NCI-H1417 (cell line): ENCODE measurements at places on chromosomes 1 and 21.

DNA sequence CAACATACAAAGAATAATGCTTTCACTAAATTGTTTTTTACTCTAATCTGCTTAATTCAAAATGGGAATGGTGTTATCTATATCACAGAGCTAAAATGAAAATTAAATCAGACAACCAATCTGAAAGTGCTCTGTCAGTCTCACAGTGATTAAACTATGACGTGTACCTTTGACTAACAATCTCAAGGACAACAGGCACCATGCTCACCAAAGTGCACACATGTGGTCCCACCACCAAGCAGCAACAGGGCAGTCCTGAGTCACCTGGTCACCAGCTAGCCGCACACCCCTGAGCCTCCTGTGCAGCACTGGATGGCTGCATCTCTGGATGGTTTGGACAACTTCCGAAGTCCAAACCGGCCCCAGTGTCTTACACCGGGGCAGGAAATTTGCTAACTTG, 54.5 kb upstream of the NADK start:
- no peak for DNase-seq

DNA sequence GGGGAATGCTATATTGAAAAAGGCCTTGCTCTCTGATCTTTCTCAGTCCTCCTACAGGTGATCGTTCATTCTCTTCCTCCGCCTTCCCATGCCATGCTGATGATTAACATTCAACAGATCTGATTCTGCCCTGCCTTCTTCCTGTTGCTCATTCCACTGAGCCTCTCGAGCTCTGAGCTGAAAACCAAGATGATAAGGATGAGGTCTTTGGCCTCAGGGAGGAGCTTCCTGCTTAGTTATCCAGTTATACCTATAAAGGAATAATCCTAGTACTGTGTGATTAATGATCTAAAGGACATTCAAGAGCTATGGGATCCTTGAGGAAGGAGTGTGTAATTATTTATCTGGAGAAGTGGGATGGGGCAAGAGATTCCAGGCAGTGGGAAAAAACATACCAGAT, 25.2 kb upstream of the MAP3K7CL start:
- DNase-seq: no peak

GRCh38 chr21:42481169-42481568, 14.9 kb downstream of the RSPH1 start:
- no peak for DNase-seq

GRCh38 chr21:46246345-46246744, 17.8 kb upstream of the LSS start:
- no peak for DNase-seq

DNA sequence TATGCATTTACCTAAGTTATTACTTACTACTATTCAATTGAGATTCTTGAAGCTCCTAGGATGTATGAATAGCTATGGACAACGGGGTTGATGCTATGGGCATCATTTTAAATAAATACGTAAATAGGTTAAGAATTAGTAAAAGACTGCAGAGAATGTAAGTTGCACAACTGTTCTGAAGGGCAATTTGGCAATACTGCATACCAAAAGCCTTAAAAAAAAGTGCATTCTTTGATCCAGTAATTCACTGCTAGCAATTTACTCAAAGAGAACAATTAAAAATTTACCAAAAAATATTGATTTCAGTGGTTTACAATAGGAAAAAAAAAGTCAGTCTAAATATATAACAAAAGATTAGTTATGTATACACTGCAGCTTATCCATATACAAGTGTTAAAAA, 3.5 kb downstream of the ARPC5 start:
- no peak for DNase-seq

DNA sequence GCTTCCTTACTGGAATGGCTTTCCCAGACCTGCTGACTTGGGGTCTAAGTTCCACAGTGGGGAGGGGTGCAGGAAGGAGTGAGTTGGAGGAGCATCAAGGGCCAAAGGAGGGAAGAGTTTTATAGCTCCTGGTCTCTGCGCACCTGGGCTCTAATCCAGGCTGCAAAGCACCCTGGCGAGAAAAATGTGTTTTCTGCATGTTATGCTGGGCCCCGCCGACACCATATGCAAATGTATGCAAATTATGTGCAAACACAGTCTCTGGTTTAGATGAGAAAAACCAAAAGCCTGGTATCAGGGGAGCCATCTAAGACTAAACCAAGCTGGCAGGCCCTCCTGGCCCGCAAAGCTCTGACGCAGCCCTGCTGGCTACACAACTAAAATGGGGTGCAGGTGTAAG, 95.0 kb downstream of the VWA5B1 start:
- DNase-seq: no peak

DNA sequence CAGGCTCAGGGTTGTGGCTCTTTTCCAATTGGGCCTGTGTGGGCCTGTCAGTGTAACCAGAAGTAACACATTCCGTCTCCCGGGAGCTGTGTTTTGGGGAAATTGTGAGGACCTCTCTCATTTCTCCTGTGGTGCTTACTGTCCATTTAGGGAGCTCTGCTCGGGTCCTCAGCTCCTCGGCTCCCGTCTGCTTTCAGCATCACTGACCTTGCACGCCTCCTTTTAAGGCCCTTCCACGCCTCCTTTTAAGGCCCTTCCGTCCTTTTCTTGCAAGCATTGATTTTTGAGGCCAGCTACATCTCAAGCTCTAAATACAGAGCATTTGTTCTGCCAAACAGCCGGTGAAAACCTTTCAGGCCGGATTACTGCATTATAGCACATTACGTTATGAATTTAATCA, 9.7 kb downstream of the CA6 start:
- DNase-seq: no peak

DNA sequence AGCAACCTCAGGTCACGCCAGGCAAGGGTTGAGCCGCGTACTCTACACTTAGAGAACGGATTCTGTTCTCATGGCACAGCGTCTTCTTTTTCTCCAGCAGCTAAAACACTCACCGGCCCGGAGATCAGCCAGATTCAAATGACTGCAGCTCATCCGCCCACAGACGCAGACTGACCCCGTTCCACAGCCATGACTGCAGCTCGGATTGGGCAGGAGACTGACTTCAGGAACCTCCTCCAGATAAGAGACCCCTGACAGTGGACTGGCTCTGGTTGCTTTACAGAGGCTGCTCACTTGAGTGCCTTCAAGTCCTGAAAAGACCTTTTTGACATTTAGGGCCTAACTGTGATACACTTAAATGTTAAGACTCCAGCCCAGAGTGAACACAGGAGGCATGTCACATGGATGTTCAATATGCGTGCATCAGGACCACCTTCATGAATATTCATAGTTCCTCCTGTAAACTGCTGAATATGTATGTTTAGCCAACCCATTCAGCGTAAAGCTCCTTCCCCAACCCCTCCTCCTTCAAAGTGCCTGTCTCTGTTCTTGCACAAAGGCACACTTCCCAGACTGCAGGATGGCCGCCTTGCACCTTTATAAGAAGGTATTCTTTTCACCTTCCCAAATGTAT, 42.6 kb downstream of the BACE2 start:
- DNase-seq: no peak

DNA sequence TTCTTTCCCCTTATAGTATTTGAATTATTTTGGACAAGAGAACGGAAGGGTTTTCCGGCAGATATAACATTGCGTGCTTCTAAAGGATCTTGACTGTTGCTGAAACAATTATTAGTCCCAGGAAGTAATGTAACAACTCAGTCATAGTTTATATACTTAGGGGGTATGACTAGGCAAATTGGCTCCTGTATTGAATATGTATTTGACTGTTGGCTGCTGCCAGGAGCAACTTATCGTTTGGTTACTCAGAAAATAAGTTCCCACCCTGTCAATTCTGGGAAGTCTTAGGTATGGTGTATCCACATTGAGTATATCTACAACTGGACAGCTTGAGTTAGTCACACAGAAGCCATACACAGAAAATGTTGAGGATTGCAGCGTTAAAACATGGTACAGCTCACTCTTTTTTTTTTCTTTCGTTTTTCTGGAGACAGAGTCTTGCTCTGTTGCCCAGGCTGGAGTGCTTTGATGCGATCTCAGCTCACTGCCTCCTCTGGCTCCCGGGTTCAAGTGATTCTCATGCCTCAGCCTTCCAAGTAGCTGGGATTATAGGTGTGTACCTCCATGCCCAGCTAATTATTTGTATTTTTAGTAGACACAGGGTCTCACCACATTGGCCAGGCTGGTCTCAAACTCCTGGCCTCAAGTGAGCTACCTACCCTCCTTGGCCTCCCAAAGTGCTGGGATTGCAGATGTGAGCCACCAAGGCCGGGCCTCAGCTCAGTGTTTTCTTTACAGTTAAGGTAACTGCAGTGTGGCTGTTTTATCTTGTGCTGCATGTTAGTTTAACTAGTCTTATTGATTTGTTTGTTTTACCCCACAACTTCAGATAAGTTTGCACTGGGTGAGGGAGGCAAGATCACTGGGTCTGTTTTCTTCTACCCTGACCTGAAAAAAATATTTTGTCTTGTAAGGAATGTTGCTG, 10.2 kb downstream of the SMAP2 start:
- DNase-seq: no peak

DNA sequence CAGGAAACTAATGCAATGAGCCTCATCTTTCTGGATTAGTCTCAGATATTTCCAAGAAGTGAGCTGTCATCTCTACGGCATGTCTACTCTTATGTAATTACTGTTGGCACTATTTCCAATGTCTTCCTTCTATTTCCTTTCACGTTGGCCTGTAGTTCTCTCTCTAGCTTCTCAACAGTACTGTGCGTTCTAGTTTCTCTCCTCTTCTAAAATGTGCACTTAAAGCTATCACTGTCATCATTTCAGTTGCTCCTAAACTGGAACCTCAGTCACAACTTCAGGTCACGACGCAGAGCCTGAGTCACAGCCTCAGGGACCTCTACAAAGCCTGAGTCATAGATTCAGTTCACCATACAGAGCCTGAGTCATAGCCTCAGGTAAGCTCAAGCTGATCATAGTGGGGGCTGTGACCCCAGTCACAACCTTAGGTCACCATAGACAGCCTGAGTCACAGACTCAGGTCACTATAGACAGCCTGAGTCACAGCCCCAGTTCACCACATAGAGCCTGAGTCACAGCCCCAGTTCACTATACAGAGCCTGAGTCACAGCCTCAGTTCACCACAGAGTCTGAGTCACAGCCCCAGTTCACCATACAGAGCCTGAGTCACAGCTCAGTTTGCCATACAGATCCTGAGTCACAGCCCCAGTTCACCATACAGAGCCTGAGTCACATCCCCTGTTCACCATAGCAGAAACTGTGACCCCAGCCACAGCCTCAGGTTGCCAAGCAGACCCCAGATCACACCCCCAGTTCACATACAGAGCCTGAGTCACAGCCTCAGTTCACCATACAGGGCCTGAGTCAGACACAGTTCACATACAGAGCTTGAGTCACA, 13.0 kb downstream of the WNT9A start:
- DNase-seq: no peak

DNA sequence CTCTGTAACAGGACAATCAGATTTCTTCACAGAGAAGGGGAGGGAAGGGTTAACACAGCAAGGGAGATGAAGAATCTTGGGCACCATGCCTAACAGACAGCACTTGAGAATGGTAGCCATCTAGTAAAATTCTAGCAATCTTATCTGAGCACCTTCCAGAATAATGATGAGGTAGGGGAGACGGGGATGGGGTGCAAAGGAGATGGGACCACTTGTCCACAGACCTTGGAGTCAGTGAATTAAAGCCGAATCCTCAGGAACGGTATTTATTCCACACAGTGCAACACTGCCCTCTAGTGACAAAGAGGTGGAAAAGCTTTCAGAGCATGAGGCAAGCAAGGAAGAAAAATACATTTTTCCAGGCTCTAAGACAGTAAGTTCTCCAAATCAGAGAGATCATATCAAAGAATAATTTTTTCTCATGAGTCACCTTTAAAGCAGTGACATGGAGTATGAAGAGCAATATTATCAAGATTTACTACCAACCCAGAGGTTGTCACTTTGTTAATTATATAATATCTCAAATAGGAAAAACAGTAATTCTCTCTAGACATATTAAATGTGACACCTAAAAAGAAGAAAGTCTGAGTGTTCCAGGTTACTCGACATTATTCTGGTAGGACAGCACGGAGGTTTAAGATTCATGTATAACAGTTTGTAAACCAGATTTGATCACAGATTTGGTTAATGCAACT, 43.3 kb upstream of the LPAR3 start:
- DNase-seq: peak; percentile 84

DNA sequence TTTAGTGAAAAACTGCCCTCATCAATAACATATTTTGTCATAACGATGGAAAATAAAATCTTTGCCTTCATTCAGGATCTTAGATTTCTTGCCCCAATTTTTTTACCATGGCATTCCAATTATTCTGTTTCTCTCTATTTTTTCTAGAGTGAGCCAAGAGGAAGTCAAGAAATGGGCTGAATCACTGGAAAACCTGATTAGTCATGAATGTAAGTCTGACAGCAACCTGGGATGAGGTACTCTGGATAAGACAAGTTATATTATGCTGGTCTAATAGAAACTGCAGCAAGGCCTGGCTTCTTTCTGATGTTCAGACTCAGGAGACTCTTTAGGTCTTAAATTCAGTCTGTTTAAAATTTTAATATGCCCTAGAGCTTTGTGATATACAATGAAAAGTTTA, 3.5 kb downstream of the RGS4 start:
- no peak for DNase-seq

GRCh38 chr21:40689217-40689616, 157.7 kb downstream of the DSCAM start:
- DNase-seq: no peak

DNA sequence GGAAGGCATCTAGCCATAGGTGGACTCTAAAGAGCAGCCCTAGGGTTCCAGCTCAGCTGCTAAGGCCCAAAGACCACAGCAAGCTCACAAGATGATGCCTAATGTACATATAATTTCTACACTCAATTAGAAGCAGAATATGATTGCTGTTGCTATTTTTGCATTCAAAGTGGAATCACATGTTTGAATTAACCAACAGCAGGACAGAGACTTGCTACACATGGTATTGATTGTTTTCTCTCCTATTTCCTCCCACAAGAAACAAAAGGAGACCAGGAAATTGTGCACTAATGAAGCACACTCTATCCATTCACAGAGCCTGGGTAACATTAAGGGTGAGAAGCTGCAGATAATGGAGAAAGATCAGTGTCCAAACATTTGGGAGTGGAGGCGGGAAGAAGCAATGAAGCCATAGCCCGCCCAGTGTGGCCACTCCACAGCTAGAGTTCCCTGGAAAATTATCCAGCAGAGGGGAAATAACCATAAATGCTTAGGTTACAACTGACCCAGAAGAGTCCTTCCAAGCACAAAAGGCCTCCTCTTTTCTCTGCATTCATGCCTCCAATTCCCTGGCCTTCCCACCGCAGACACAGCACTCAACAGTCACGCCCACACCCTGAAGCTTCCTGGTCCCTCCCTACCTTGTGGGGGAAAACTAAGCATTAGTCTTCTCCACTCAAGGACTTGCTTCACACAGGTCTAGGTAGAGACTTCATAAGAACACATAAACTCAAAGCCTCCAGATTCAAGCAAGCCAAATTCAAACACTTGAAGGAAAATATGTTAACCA, 7.5 kb downstream of the CNN3 start:
- peak; percentile 74 for DNase-seq

DNA sequence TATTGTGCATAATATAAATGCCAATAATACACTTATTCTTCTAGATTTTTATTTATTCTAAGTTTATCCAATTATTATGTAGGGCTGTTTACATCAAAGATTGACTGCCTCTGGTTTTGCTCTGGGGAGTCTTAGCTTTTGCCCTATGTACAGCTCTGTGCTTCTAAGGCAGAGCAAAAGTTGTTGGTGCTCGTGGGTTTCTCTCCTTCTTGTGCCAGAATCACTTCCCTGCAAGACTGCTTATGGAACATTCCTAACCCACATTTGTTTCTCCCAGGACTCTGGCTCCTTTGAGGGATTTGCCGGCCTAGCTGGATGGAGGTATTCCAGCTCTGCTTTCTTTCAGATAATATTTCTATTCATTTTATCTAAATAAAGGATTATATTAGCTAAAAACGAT, 849.1 kb downstream of the USP25 start:
- no peak for DNase-seq

- DNase-seq: no peak
Measured at GRCh38 chr1:234186037-234186688, 187.1 kb upstream of the COA6 start.
